Mucosa of gallbladder (tissue), 1 donor: ENCODE measurements at places on chromosomes 12 and 14. TPM values are rescaled to one million over a fixed set of nuclear protein-coding genes. Genes with fewer than 3 reads are reported as not detected.

FBLN5 gene
- 241 TPM for total RNA-seq

NPC2 gene
- 215 TPM for total RNA-seq

AQP6 gene
- total RNA-seq, result 0.32 TPM

CD163 gene
- 92.6 TPM for total RNA-seq

OR4E2 gene
- total RNA-seq, result not detected

- no peak for DNase-seq
These were observed 649 bp upstream of the SALL2 start for GRCh38 chr14:21526672-21527317.

- no peak for DNase-seq
These were observed 543.9 kb upstream of the LRFN5 start for GRCh38 chr14:41062826-41063225.

- DNase-seq, result no peak
These were observed 201.0 kb downstream of the SSPN start for GRCh38 chr12:26396402-26396801.

GRCh38 chr14:88505621-88506020, 49.2 kb downstream of the PTPN21 start:
- no peak for DNase-seq

GRCh38 chr12:92493816-92494215, 209.0 kb upstream of the PLEKHG7 start:
- DNase-seq, result no peak
